ENCODE measurements at places on chromosomes 6 and 20.

- DNase-seq, result no peak
Observed at GRCh38 chr20:48600470-48600945, 227.3 kb downstream of the PREX1 start.

- no peak for DNase-seq
Observed at GRCh38 chr6:10409731-10410206, 5.1 kb downstream of the TFAP2A start.

- DNase-seq, result no peak
Observed at GRCh38 chr6:166253281-166253681, 54.9 kb downstream of the PRR18 start.

DNA sequence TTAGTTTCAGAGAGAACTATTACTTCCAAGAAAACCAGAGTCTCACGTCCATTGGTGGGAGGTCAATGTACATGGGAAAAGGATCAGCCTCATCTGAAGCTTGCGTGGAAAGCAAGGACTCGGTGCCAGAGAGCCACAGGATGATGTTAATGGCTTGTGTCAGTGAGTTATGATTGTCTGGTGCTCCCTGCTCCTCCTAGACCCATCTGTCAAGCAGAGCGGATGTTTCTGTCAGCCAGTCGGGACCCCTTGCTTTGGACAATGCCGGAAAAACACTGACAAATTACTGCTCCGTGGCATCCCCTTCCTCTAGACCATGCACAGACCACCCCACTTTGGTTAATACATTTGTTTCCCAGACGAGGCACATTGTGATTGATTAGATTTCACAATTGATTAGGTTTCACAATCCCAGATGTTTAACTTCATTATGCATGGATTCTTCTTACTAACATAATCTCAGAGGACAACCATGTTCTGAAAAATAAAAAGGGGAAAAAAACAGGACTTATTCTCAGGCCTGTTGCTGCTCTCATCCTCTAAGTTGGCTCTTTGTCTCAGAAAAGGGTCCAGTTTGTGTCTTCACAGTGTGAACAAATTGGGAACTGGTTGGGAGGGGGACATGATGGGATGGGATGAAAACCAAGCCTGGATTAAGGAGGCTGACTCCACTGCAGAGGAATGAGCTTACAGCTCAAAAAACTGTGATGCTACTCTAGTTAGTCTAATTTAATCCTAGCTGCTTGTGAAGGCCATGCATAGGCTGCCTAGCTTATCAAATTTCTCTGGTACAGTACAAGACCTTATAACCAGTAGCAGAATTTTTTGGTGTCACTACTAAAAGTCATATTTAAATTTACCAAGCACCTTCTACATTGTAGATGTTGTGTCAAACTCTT, 51.9 kb downstream of the UNC5CL start:
- no peak for DNase-seq

GRCh38 chr6:134658596-134658995, 291.3 kb downstream of the ALDH8A1 start:
- no peak for DNase-seq

GRCh38 chr20:33322456-33322855, 39.4 kb downstream of the BPIFB1 start:
- no peak for DNase-seq

- no peak for DNase-seq
Observed at GRCh38 chr6:69958978-69959377, 92.6 kb downstream of the COL19A1 start.
